ENCODE measurements at places on chromosomes 1 and 21.

DNA sequence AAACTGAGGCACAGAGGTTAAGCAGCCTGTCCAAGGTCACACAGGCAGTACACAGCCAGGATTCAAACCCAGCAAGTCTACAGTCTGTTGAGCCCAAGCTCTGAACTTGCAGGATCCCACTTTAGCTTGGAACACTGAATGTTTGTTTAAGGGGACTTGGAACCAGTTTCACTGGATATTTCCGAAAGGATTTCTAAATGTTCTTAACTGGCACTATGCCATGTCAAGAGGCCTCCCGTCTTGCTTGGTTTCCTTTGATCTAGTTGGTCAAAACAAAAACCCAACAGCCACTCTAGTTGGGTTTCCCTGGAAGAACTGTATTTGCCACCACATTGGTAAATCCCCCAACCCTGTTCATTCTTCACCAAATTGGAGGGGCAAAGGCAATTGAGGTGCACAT, 317.6 kb upstream of the KAZN start:
- DNase-seq, result no peak

GRCh38 chr1:47681735-47682134, 243.9 kb downstream of the FOXD2 start:
- no peak for DNase-seq

- no peak for DNase-seq
These were observed 221.4 kb upstream of the L1TD1 start for GRCh38 chr1:61973100-61973837.

DNA sequence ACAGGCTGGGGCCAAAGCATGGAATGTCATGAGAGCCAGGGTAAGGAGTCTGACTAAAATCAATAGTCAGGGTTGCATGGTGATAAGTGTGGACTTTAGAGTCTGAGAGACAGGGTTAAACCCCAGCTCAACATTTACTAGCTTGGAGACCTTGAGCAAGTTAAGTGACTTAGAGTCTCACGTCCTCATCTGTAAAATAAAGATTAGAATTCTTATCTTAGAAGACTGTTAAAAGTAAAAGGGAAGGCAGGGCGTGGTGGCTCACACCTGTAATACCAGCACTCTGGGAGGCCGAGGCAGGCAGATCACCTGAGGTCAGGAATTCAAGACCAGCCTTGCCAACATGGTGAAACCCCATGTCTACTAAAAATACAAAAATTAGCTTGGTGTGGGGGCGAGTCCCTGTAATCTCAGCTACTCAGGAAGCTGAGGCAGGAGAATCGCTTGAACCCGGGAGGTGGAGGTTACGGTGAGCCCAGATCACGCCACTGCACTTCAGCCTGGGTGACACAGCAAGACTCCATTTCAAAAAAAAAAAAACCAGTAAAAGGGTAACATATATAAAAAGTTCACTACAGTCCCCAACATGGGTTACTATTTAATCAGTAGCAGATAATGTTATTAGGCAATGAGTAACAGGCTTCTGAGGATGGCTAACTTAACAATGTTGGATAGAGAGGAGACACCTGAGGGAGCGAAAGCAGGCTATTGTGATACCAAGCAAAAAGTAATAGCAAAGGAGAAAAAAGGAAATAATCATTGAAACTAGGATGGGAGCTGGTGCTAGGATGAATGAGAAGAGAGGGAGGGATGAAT, 20.8 kb downstream of the TMCO1 start:
- DNase-seq, result no peak

DNA sequence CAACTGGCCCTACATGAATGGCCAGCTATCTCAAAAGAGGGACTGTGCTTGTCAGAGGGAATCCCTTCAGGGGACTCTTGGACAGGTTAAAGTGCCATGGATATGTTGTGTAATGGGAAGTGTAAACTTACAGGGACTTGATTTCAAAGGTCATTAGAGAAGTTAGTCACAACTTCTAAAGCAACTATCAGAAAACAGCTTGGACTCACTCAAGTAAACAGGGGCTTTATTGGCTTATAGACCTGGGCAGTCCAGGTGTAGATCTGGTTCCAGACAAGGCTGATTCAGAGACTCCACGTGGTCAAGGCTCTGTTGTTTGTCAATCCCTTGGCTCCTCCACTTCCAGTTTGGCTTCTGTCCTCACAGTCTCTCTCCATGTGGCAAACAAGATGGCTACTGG, 2.3 kb downstream of the CRP start:
- no peak for DNase-seq

GRCh38 chr1:20411196-20411980, 74.6 kb downstream of the CAMK2N1 start:
- DNase-seq, result peak; percentile 94

DNA sequence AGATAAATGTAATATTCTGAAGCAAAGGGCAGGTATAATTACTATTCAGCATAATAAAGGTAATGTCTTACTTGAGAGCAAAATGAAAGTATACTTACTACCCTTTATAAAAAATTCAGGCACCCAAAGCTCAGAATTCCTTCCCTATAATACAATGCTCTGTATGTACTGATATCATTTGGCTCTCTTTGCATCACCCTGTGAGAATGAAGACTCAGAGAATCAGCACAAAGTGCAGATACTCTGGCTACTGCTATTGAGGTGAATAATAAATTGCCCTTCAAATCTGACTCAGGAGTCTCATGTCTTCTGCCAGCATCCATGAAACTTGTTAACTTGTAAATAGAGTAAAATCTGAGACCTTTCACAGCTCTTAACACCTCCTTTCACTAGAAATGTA, 108.5 kb upstream of the KCTD3 start:
- no peak for DNase-seq

- DNase-seq, result no peak
These were observed 53.0 kb upstream of the AKT3 start for GRCh38 chr1:243903041-243903440.

DNA sequence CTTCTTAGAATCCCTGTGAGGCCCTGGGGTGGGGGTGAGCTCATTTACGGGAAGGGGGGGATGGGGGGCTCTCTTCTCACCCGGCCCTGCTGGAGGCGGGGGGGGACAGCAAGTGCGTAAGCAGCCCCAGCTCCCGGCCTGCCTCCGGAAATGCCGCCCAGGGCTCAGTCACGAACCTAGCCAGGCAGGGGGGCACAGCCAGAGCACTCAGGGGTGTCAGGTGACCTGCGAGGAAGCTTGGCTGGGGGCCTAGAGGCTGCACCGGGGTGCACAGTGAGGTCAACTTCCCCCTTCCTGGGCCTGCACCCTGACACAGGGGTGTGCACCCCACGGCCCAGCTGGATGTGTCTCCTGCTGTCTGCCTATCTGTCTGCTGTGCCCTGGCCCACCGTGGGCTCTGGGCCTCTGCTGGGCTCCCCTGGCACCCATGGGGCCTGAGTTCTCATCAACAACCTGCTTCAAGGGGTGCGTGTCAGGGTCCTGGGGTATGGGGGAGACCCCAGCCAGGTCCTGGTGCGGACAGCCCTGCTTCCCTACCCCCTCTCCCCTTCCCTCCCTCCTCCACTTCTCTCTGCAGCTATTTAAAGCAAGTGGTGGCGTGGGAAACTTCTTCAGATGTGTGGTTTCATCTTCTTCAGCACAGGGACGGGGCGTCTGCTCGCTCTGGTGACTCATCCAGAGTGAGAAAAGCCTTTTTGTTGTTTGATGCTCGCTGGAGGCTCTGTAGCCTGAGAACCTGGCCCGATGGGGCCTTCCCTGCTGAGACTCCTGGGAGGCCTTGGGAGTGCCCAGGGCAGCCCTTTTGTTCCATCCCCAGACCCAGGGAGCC, 92.5 kb upstream of the RUNX3 start:
- DNase-seq, result peak; percentile 71

DNA sequence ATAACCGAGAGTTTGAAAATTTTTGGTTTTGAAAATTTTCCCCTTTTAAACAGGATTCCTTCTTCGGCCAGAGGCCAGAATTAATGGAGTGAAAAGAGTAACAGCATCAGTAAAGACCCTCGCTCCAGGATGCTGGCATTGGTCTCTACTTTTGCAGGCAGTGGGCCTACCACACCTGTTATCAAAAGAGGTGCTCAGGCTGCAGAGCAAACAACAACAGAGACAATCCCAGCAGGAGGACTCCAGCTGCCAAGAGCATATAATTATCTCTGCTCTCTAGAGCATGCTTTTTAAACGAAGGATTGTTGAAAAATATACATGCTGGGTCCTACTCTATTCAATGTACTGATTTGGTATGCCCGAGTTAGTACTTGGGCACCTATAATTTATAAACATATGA, 1048.5 kb downstream of the PLA2G4A start:
- DNase-seq, result no peak

GRCh38 chr1:109969907-109970306, 14.7 kb upstream of the AHCYL1 start:
- DNase-seq, result no peak
